Omental fat pad (tissue), 4 donors: ENCODE measurements at places on chromosomes 4 and X. TPM values are rescaled to one million over a fixed set of nuclear protein-coding genes. Genes with fewer than 3 reads are reported as not detected.

DNA sequence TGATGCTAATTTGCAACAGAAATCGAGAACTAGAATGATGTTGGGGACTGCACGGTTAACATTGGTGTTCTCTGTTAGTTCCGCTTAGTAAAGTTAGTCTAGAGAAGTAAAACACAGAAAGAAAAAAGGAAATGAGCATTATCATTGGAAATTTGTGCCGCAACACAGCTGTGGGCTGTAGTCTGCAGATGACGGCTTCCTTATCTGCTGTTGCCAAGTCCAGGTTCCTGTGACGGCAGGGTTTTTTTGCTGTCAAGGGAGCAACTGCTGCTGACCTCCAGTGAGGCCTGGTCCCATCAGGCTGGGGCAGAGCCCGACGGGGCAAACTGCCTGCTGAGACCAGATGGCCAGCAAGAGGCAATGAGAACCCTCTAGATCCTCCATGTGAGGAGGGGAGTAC lies 38.9 kb upstream of the PHEX start:
- no peak for DNase-seq

MRFAP1L1 gene
- 56.3 TPM for total RNA-seq

AMTN gene
- not detected for total RNA-seq

GRCh38 chrX:72027024-72027913 lies 104.4 kb downstream of the RTL5 start:
- DNase-seq = no peak

DNA sequence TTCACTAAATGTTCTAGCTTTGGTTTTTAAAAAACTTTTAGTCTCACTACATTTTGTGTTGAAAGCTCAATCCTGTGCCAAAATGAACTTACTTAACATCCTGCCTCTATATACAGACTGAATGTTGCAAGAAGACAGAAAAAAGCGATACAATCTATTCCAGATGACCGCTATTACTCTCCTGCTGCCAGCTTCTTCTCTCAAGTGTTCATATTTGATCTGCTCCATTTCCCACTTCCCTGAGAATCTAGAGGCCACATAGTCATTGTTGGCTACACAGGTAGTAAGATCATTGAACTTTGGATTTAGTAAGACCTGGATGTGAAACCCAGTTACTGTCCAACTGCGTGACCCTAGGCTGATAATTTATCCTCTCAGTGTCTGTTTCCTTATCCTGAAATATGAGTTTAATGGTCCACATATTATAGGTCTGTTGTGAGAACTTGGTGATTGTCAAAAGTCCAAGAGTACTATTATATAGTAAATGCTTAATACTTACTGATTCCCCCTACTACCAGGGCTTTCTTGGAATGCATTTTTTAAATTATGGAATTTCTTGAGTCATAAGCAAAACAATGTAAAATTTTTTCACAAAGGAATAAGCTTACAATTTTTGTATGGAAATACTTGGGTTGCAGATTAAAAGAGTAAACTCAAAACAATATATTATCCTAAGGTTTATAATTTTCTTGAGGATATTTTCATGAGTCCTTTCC lies 976.8 kb upstream of the ADGRL3 start:
- DNase-seq = no peak
